ENCODE measurements at places on chromosomes 6 and 20.

DNA sequence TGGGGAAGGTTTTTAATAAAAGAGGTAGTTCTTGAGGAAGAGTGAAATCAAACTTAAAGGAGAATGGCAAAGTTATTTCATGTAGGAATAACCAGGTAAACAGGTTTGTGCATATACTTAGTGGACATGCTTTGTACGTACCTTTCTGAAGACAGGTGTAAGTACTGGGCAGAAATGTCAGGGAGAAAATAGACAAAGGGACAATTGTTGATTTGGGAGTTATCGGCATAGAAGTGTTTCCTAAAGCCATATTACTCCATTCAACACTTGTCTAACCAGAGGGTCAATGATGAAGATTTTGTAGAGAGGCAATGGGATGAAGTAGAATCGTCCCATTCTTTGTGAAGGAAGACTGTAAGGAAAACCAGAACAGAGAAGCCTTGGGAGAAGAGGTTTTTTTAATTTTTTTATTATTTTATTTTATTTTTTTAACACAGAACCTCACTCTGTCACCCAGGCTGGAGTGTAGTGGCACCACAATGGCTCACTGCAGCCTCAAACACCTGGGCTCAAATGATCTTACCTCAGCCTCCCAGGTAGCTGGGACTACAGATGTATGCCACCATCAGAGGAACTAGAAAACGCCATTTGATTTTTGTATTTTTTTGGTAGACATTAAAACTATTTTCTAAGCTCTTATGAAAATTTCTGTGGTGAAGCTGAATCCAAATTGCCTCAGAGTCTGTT is 18.0 kb downstream of the SMAP1 start:
- no peak for DNase-seq

DNA sequence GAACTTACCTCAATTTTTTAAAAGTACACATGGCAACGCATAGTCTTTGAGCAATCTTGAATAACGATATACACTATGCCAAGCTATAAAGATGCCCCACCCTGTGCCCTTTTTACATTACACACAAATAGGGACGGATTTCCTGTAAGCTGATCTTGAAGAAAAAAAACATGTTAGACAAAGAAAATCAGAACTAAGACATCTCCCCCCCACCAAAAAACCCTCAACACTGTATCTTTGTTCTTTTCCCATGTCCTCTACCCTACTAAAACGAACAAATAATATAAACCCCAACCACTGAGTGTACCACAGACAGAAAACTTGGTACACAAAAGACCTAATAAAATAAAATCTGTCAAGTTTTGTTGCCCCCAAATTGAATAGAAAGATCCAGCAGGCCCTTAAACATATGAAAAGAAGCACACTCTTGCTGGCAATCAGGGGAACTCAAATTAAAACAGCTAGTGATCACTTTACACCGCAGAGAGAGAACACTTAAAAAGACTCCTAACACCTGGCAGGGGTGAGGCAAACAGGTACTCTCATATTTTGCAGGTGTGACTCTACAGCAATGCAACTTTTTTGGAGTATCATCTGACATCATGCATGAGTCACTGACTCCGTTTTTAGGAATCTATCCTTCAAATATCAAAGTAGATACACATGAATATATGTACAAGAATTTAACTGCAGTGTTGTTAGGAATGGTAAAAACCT is 29.6 kb downstream of the BACH2 start:
- DNase-seq = no peak

DNA sequence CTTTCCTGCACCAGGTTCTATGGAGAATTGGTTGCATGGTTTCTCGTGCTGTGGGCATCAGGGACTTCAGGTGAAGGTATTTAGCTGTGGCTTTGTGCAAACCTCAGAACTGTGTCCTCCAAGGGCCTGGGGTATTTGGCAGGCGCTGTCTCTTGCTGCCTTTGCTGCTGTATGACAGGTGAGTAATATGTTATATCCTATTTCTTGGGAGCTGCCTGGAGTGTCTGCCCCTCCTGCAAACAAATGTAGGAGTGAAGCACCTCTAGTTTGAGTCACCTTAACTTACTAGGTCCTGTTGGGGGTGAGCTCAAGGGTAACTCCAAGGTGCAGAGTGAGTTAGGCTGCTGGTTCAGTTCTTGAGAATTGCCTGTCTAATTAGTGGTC is 177.7 kb upstream of the RNF24 start:
- DNase-seq = no peak

DNA sequence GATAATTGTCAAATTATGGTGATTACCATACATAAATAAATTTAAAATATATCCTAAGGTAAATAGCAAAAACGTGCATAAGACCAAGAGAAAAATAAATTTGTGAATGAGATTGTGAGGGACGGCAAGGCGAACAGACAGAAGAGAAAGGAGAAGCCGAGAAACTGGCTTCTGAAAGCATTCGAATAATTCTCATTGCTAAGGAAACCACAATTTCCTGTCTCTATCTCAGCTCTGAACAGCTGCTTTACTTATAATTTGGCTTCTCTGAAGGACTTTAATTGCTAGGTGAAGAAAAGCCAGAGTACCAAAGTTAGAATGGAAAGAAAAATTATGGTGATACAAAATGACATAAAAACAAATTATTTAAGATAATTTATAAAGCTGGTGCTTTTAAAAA is 79.0 kb upstream of the RGS17 start:
- no peak for DNase-seq

DNA sequence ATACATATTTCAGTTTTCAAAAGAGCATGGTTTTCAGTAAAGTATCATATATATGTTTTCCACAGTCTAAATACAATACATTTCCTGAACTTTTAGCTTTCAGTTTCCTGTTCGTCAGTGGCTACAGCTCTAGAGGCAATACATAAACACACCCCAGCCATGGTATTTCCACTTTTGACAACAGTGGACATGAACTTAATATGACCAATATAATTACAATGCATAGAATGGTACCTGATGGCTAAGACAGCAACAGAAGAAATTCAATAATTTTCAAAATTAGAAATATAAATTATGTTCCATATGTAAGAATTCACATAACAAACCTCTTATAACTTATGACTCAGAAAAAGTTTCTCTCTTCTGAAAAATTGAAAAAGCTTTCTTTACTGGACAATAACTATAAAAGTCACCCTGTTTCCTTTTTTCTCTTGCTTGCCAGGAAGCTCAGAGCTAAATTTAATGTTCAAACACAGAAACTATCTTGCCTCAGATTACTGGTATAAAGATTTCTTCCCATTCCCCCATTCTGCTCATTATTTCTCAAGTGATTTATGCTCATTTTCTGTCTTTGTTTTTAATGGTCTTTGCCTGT is 19.2 kb downstream of the FKBP5 start:
- no peak for DNase-seq

DNA sequence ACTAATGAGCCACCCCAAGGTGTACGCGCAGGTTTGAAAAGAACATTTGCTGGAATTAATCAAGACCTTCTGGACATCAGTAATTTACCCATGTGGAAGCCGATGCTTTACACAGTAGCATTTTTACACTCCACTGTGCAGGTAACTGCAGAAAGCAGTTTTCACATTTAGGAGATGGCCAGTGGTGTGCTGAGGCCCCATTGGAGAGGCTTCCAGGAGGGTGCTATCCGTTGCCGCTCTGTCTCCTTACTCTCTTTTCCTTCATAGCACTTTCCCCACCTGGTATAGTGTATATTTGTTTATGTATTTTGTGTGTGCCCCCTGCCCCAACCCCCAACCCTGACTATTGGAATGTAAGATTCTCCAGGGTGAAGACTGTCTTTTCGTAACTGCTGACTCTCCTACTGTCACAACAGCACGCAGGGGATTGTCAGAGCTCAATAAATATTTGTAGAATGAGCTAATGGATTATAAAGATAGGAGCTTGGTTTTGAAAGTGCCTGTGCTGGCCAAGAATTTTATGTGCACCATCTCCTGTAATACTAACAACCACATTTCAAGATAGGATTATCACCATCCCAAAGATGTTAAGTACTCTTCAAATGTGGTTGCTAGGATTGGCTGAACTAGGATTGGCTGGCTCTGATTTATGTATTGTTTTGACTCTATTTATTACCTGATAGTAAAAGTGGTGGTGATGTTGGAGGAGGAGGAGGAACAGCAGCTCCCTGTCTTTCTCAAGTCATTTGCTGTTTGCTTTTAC is 74.0 kb upstream of the GLP1R start:
- no peak for DNase-seq

DNA sequence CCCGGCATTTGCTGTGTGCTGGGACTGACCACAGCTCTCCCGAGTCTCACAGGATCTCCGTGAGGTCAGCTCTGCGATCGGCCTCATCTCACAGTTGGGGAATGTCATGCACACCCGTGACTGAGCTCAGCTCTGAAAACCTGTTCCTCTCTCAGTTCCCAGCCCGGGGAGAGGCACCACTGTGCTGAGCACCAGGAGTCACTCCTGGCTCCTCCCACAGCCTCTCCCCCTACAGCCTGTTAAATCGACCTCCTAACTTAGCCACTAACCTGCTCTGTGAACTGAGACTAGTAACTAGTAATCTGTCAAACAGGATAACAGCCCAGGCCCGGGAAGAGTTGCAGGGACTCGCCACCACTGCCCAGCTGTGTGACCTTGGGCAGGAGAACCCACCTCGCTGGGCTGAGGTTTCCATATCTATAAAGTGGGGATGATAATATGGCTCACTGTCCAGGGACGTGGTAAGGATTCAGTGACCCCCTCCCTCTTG is 20.1 kb upstream of the NOL4L start:
- no peak for DNase-seq

DNA sequence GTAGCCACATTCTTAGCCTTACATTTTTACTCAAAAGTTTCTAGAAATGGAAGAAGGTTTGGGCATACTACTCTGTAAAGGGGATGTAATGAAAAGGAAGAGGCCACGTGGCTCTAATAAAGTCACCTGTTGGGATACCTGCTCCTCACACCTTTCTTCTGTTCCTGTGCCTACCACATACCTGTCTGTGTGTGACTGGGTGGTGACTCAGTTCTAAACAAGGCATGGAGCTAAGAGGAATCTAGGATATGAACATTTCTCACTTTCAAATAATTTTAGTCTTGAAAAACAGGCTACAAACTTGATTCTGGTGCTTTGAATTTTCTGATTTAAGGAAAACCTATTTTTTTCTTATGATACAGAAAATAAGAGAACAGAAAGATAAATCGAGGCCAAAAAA is 363.6 kb downstream of the RFPL4B start:
- no peak for DNase-seq

- DNase-seq = no peak
These were observed 7.6 kb upstream of the SLC17A4 start for GRCh38 chr6:25746968-25747367.

- no peak for DNase-seq
These were observed 98.5 kb downstream of the CARMIL1 start for GRCh38 chr6:25377664-25378063.

DNA sequence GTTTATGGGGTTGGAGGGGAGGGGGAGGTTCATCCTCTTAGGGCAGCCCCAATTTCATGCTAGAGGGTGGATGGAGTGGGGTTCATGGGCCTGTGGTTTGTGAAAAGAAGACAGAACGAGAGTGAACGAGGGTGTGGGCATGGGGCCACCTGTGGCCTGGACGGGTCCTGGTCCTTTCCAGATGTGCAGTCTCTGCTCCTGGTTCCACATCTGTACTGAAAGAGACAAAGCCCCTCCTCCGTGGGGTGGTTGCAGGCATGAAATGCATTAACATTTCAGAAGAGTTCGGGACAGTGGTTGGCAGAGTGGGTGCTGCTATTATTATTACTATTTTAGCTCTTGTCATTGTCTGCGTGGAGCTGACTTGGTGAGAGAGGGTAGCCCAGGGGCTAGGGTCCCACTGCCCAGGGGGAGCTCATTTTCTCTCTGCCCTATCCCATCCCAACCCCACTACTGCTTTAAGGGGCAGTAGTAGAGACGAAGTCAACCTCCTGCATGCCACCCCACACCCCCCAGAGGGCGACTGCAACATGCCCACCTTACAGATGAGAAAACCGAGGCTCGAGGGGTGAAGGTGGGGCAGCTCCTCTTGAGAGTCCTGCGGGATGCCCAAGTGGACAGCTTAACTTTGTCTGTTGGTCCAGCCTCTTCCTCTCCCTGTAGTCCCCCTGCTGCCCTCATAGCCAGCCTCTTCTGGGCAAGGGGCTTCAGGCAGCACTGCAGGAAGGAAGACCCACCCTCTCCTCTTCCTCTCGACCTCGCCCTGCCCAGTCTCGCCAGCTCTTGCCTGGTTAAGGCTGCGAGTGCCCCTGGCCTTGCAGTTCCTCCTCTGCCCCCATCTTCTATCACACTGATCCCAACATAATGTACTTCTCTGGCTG is 8.4 kb downstream of the BPIFB2 start:
- no peak for DNase-seq

GRCh38 chr6:139007428-139007827 is 19.4 kb upstream of the REPS1 start:
- DNase-seq = no peak

- DNase-seq = no peak
These were observed 224.9 kb upstream of the SMLR1 start for GRCh38 chr6:130602151-130602770.

GRCh38 chr20:51311636-51312479 is 230.7 kb downstream of the NFATC2 start:
- DNase-seq = no peak

DNA sequence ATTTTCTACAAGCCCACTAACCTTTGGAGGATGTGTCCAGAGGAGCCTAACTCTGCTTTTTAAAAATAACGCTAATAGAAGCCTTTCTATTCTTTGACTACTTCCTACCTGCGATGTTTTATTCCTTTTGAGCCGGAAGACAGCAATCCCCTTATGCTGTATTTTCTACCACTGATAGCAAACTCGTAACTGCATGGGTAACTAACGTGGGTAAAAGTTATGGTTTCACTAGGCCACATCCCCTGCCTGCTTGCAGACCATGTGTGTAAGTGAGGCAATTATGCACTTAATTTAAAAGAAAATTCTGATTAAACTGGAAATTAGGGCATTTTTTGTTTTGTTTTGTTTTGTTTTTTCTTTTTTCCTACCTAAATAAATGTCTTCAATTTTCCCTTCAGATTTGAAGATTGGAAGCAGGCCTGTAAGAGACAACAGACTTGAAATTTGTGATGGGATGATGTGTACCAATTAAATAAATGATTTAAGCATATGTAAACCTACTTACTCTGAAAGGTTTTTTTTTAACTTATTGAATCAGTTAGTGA is 931 bp downstream of the UFL1 start:
- DNase-seq = no peak

GRCh38 chr6:125346201-125346925 is 44.6 kb upstream of the HDDC2 start:
- DNase-seq = no peak

DNA sequence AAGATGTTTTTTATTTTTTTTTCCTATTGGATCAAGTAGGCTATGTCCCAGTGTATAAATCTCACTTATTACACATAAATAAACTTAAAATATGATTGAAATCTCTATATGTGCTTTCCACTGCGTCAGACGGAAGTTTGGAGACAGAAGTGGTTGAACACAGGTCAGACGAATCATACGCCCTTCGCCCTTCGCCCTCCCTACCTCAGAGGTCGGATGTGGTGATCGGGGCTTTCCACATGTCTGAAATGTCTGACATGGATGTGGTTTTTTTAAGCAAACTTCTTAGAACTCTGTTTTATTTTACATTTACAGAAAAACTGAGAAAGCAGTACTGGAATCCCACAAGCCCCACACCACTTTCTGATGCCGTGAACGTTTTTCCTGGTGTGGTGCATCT is 344.4 kb downstream of the THBS2 start:
- no peak for DNase-seq

All from retina (tissue), 1 donor.